ENCODE measurements at places on chromosomes 12 and 14.

GRCh38 chr12:77248036-77248435 is 182.7 kb upstream of the E2F7 start:
- DNase-seq, result no peak

GRCh38 chr12:13223941-13224340 is 27.4 kb downstream of the EMP1 start:
- no peak for DNase-seq

- no peak for DNase-seq
Measured at GRCh38 chr14:39169541-39169900, 612 bp downstream of the TRAPPC6B start.

GRCh38 chr14:97382616-97383226 is 585.5 kb downstream of the VRK1 start:
- no peak for DNase-seq

DNA sequence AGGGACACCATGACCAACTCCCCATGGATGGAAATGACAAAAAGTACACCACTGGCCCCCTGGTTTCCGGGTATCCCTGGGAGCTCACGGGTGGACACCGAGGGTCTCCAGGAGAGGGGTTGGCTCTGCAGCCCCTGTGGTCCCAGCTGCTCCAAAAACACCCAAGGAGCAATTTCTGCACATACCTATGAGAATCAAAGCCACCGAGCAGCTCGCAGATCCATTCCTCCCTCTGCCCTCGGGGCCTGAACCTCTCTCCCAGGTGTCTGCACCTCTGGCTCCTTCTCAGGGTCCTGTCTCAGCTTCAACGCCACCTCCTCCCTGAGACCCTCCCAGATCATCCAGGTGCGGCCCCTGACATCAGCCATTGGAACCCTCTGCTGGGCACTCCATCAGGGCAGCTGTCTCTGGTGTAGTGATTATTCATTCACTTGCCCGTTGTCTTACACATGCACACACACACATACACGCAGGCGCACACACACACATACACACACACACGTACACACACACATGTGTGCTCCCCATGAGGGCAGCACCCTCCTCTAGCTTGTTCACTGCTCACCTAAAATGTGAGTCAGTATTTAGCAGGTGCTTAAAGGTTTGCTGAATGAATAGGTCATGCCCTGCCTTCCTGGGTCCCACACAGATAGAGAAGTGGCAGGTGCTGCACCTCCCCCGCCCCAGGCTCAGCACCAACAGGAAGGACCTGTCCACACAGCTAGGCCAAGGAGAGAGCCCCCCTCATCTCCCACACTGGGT is 5.9 kb downstream of the RIMBP2 start:
- DNase-seq, result no peak

GRCh38 chr14:85974602-85975001 is 444.7 kb downstream of the FLRT2 start:
- DNase-seq, result no peak

GRCh38 chr12:22733756-22734155 is 108.8 kb downstream of the ETNK1 start:
- DNase-seq, result no peak

DNA sequence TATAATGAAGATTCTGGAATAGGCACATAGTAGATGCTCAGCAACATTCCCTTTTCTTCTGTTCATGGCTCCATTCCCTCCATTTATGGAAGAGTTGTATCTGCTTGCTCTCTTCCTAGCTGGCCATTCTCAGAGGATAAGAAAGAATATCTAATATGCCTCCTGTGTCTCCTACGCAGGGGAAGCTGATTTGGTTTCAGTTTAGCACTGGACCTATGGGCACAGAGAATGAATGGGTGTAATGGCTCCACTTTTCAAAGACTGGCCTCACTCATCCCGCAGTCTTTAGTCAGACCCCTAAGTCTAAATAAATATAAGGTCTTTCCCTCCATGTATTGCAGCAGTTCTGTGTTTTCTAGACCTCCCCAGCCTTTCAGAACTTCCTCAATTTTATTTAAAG is 2.0 kb downstream of the PKP2 start:
- DNase-seq, result no peak

GRCh38 chr12:52839436-52840105 is 5.5 kb upstream of the KRT79 start:
- DNase-seq, result no peak

DNA sequence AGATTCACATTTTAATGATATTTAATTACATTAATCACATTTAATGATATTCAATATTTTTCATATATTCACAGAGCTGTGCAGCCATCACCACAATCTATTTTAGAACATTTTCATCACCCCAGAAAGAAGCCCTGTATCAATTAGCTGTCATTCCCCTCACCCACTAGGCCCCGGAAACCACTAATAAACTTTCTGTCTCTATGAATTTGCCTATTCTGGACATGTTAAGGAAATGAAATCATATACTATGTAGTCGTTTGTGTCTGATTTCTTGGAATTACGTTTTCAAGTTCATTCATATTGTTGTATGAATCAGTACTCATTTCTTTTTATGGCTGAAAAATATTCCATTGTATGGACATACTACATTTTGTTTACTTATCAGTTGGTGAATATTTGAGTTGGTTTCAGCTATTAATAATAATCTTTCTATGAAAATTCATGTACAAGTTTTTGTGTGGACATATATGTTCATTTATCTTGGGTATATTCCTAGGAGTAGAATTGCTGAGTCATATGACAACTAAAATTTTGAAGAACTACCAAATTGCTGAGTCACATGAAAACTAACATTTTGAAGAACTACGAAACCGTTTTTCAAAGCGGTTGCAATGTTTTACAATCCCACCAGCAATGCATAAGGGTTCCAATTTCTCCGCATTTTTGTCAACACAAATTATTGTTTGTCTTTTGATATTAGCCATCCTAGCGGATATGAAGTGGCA is 11.7 kb upstream of the OTOGL start:
- DNase-seq, result no peak

Data from activated CD8-positive, alpha-beta memory T cell treated with anti-CD3 and anti-CD28 coated beads for 4 hours (primary cell).